ENCODE measurements at places on chromosomes 3 and 15.
A peak's percentile ranks its signal among the peaks of the same experiment; 100 is the strongest.

- no peak for DNase-seq
These were observed 34.5 kb downstream of the FEM1B start for GRCh38 chr15:68311859-68312557.

- DNase-seq: peak; percentile 71
These were observed 44.6 kb downstream of the CMTM6 start for GRCh38 chr3:32457971-32458471.

DNA sequence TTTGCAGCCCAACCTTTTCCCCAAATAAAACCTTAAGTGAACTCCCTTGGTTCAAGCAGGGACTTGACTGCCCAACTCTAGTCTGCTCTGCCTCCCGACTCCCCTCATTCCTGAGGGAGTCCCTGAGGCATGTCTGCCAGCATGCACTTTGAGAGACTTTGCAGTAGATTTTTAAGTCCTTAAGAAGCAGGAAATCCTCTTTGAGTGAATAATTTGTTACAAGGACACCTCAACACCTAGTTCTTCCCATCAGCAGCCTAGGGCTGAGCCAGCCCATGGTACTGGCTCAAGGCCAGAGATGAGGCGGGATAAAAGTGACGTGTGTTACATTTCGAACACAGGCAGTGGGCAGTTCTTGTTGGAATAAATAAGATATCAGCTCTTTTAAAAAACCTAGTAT is 204.3 kb upstream of the SLC2A2 start:
- DNase-seq: no peak

DNA sequence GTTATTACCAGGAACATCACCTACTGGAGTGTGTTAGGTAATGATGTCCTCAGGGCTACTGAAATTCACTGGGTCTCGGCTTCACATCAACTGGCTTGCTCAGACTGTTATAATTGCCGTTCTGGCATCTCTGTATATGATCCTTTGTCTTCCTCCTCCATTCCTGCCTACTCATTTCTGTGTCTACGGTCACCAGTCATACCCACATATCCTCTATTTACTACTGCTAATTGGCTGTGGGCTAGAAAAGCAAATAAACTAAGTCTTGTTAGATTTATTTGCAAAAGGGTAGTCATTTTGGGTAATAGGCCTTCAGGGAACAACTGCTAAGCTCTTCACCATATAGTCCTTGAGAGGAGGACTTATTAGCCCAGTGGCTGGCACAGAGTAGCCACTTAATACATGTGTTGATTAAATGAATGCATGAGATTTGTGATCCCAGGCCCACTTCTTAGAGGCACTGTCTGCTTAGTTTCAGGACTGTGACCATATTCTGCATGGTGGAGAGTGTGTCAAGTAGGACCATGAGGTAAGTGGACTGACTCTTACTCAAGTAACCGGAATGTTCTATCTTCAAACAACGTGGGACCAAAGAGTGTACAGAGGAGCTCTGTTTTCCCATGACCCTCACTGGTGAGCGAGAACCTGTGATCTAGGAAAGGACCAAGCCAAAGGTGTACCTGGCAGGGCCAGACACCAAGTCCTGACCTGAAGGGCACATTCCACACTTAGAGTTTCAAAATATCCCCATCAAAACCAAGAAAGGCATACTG is 13.2 kb downstream of the ZDHHC3 start:
- DNase-seq: no peak

DNA sequence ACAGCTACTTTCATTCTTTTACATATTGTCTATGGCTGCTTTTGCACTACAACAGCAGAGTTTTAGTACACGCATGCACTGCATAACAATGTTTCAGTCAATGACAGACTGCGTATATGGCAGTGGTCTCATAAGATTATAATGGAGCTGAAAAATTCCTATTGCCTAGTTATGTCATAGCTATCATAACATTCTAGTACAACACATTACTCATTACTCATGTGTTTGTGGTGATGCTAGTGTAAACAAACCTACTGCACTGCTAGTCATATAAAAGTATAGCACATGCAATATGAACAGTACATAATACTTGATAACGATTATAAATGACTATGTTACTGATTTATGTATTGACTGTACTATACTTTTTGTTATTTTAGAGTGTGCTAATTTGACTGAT is 47.9 kb downstream of the QTRT2 start:
- DNase-seq: no peak

DNA sequence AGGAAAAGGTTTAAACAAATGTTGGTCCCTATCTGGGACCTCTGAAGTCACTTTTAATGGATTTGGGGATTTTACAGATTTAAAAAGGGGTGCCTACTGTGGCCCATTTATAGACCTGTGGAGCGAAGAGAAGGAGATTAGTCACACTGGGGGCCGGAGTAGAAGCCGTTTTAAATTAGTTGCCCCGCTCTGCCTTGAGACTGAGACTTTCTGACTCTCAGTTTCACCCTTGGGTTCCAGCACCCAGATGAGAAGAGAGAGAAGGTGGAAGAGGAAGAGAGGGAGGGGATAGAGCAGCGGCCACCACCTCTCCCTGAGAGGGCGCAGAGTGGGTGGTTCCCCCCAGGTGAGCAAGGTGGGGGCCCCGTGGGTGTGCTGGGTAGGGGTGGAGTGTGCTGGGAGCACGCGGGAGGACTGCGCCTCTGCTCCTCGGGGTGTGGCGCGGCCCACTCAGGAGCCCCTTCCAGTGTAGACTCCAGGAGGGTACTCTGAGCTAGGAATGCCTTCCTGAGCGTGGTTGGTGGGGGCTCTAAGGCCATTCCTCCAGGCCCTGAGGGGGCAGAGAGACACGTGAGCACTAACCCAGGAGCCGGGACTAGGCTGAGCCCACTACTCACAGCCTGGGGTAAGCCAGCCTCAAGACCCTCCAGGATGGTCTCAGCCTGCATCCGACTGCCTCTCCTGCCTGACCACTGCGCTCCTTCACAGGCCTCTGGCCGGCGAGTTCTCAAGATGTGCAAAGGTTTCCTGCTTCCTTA is 32.6 kb upstream of the RAB6B start:
- no peak for DNase-seq

- no peak for DNase-seq
These were observed 121.7 kb upstream of the DLG1 start for GRCh38 chr3:197420115-197420514.

- peak; percentile 76 for DNase-seq
These were observed 106.6 kb downstream of the LRIG1 start for GRCh38 chr3:66394019-66394752.

GRCh38 chr3:194561306-194561974 is 71.8 kb downstream of the TMEM44 start:
- no peak for DNase-seq

DNA sequence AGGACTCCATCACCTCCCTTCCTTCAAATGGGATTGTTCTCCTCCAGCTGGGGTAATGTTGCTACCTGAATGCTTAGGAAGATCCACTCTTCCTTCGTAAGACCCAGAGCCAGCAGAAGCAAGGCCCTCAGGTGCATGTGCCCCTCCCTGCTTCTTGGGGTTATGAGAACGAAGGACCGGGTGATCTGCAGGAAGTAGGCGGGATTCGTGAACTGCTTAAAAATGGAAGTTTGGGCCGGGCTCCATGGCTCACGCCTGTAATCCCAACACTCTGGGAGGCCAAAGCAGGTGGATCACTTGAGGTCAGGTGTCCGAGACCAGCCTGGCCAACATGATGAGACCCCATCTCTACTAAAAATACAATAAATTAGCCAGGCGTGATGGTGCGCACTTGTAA is 8.0 kb downstream of the TLR9 start:
- DNase-seq: no peak

GRCh38 chr3:19384868-19385267 is 236.6 kb downstream of the KCNH8 start:
- DNase-seq: no peak

DNA sequence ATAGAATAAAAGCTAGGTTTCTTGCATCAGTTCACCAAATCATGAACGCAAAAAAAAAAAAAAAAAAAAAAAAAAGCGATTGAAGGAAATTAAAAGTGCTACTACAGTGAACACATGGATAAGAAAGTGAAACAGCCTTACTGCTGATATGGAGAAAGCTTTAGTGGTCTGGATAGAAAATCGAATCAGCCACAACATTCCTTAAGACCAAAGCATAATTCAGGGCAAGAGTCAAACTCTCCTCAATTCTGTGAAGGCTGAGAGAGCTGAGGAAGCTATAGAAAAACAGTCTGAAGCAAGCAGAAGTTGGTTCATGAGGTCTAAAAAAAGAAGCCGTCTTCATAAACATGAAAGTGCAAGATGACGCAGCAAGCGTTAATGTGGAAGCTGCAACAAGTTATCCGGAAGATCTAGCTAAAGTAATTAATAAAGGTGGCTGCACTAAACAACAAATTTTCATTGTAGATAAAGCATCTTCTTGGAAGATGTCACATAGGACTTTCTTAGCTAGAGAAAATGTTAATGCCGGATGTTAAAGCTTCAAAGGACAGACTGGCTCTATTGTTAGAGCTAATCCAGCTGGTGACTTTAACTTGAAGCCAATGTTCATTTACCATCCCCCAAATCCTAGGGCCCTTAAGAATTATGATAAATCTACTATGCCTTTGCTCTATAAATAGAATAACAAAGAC is 19.2 kb downstream of the P3H2 start:
- no peak for DNase-seq

DNA sequence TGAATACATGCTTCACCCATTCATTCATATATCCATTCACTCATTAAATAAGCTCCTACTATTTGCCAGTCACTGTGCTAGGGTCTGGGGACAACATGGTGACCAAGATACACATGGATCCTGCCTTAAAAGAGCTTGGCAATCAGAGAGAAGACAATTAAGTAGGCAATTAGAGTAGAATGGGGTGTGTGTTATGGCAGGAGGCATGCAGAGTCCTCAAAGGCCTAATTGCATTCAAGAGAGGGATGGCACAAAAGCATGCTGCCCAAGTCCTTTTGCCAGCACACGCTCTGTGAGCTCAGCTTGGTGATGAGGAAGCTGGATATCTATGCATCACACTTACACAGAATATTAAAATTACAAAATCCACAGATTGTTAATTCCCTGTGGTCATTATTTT is 2.8 kb upstream of the PRICKLE2 start:
- DNase-seq: no peak

GRCh38 chr3:139252719-139253118 is 91.1 kb upstream of the MRPS22 start:
- DNase-seq: no peak

GRCh38 chr15:35496585-35496984 is 49.4 kb downstream of the DPH6 start:
- DNase-seq: no peak

GRCh38 chr15:86235667-86236066 is 156.0 kb downstream of the AGBL1 start:
- DNase-seq: no peak

- no peak for DNase-seq
These were observed 50.8 kb upstream of the GADL1 start for GRCh38 chr3:30945291-30945690.

- DNase-seq: no peak
These were observed 432.0 kb upstream of the TBL1XR1 start for GRCh38 chr3:177629276-177629675.

GRCh38 chr15:60544581-60545264 is 65.8 kb upstream of the ICE2 start:
- DNase-seq: no peak

GRCh38 chr15:101193120-101193644 is 58.7 kb downstream of the CHSY1 start:
- DNase-seq: no peak

DNA sequence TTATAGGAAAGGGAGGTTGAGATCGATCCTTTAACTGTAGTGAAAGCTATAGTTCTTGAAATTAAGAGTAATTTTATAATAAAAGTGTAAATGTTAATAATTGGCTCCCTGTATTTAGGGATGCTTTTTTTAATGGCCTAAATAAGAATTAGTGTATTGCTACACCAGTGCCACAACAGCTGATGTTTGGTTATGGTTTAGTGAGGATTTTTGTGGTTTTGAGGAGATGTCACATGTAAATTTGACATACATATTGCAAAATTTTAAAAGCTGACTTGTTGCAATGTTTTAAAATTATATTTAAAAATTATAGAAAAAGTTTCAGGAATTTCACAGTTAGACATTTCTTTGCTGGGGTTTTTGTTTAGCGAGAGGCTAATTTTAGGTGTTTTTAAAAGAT is 3.9 kb downstream of the TSC22D2 start:
- DNase-seq: no peak

GRCh38 chr15:95857758-95858157 is 472.7 kb upstream of the NR2F2 start:
- DNase-seq: no peak

GRCh38 chr3:194135806-194136518 is at the start of gene HES1:
HES1 (plus strand) TSS chr3:194136148; CDS start chr3:194136381, 233 bp downstream.
- peak; percentile 57 for DNase-seq

GRCh38 chr15:41347236-41347635 is 14.6 kb downstream of the NUSAP1 start:
- no peak for DNase-seq

- DNase-seq: no peak
These were observed 611 bp upstream of the FANCI start for GRCh38 chr15:89243046-89243690.

GRCh38 chr3:134803652-134804051 is 8.6 kb downstream of the EPHB1 start:
- no peak for DNase-seq

GRCh38 chr3:180747805-180748361 is 68.6 kb upstream of the CCDC39 start:
- DNase-seq: no peak

GRCh38 chr3:5376761-5377160 is 189.3 kb downstream of the EDEM1 start:
- no peak for DNase-seq

- no peak for DNase-seq
These were observed 11.6 kb downstream of the FAM162A start for GRCh38 chr3:122395582-122395981.

DNA sequence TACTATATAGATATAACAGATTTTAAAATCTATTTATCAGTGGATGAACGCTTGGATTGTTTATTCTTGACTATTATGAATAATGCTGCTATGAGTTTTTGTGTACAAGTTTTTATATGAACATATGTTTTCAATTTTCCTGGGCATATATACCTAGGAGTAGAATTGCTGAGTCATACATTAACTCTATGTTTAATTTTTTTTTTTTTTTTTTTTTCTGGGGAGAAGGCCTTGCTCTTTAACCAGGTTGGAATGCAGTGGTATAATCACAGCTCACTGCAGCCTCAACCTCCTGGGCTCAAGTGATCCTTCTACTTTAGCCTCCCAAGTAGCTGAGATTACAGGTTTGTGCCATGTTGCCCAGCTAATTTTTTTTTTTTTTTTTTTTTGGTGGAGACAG is 9.1 kb downstream of the CIDEC start:
- no peak for DNase-seq

DNA sequence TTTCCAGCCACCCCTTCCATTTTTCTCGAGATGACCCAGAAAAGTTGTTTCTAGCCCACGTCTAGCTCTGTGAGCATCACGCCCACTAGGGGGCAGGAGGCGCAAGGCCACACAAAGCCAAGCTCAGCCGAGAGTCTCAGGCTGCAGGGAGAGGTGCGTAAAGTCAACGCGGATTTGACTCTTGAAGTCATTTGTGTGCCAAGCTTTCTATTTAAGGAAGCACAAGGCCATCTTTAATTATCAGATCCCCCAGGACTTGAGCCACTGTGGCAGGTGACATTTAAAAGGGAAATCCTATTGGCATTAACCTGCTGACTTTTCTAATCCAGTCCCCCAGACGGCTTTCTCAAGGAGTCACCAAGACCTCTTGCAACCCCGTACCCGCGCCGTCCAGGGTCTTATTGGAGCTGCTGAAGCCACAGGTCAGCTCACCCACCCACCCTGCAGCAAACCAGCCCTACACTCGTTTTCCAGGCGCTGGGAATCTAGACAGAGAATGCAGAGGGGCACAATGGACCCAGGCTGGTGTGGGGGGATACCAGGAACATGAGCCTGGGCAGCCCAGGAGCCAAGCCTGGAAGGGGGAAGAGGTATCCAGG is 62.1 kb downstream of the CAPN7 start:
- peak; percentile 93 for DNase-seq
